ENCODE measurements at places on chromosomes 1 and 21.

- DNase-seq: no peak
Observed at GRCh38 chr1:183188240-183188639, 2.2 kb downstream of the LAMC2 start.

DNA sequence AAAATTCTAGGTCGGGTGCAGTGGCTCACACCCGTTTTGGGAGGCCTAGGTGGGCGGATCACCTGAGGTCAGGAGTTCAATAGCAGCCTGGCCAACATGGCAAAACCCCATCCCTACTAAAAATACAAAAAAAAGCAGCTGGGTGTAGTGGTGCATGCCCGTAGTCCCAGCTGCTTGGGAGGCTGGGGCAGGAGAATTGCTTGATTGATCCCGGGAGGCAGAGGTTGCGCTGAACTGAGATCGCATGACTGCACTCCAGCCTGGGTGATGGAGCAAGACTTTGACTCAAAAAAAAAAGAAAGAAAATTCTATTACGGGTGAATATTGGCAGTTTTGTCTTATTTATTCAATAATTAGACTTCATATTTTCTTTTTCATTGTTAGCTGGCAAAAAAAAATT, 62.1 kb downstream of the SNX7 start:
- no peak for DNase-seq

DNA sequence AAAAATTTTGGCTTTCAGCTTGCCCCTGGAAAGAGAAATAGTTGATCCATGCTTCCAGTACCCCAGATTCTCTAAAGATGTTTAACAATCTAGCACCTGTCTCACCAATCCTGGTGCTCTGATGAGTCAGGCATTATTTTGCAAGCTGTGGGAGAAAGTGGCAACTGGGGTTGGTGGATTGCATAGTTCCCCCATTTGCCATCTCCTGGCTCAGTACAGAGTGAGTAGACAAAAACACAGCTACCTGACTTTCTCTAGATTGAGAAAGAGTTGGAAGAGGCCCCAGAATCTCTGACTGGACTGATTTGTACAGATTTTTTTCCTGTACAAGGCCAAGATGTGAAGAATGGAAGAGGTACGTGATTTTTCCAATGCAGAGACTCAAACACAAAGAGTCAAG, 75.1 kb upstream of the NEGR1 start:
- no peak for DNase-seq

GRCh38 chr1:90295534-90295933, 300.6 kb downstream of the ZNF326 start:
- DNase-seq: no peak

DNA sequence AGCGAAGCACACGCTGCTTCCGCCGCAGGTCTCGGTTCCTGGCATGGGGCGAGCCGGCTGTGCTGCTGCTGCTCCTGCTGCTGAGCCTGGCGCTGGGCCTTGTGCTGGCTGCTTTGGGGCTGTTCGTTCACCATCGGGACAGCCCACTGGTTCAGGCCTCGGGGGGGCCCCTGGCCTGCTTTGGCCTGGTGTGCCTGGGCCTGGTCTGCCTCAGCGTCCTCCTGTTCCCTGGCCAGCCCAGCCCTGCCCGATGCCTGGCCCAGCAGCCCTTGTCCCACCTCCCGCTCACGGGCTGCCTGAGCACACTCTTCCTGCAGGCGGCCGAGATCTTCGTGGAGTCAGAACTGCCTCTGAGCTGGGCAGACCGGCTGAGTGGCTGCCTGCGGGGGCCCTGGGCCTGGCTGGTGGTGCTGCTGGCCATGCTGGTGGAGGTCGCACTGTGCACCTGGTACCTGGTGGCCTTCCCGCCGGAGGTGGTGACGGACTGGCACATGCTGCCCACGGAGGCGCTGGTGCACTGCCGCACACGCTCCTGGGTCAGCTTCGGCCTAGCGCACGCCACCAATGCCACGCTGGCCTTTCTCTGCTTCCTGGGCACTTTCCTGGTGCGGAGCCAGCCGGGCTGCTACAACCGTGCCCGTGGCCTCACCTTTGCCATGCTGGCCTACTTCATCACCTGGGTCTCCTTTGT, 2.6 kb downstream of the TAS1R3 start:
- no peak for DNase-seq

DNA sequence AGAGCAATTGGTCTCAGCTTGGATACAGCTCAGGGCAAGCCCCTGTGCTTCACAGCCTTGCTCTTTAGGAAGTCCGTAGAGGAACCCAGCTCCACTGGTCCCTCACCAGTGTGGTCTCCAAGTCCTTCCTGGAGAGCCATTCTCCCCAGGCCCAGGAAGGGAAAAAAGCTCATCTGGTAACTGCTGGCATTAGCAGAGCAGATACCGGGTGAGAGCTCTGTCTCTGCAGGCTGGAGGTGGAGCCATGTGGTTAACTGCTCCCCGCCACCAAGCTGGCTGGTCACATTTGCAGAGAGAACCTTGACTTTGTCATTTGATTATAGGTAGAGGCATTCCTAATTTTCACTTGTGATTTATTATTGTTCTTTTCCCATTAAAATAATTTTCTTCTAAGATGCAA, 169.6 kb downstream of the ROR1 start:
- no peak for DNase-seq

DNA sequence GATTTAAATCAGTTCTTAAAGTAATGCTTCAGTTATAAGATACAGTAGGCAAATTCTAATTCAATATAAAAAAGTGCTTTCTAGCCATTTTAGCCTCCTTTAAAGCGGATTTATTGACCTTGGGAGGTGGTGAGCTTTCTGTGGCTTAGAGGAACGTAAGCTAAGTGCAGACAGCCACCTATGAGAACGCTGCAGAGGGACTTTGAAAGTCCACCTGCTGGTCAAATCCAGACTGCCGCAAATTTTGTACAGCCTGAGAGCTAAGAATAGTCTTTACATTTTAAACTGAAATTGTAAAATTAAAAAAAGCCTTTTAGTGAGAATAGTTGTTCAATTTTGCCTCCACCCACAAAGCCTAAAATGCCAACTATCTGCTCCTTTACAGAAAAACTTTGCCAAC, 67.0 kb upstream of the SSX2IP start:
- no peak for DNase-seq

GRCh38 chr1:29823561-29823960, 587.2 kb downstream of the PTPRU start:
- no peak for DNase-seq
